ENCODE measurements at places on chromosomes 13 and 19.

DNA sequence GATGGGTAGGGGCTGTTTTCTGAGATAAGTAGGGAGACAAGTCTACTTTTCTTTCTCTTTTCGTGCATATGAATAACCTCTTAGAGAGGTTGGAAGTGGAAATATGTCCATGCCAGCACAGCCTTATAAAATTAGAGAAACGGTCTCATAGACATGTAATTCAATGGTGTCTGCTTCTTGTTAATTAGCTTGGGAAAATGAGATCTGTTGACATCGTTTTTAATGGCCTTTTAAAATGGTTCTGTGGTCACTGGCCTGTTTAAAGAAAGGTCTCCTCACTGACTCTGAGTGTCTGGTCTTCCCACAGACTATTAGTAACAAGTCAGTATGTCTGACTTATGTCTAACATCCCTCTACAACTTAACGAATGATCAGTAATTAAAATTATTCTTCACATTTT, 487.1 kb downstream of the SLITRK6 start:
- peak; percentile 58 for DNase-seq

DNA sequence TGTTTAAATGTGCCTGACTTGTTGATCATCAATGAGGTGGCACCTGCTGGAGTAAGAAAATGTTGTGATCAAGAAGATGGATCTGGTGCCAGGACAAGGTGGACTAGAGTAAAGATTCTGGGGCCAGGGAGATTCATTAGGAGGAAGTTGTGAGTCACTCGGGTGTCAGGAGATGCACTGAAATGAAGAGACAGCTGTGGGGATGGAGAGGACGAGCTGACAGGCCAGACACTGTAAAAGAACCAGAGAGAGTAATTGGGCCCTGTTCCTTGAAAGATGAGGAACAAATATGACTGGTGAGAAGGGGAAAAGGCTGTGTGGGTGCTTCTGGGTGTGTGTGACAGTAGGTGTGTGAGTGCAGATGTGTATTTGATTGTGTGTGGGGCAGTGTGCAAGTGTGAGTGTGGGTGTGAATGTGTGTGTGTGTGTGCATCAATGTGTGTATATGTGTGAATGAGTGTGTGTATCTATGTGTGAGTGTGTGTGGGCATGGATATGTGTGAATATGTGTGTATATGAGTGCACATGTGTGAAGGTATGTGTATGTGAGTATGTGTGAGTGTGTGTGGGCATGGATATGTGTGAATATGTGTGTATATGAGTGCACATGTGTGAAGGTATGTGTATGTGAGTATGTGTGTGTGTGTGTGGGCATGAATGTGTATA, 260.5 kb downstream of the RFC3 start:
- no peak for DNase-seq

DNA sequence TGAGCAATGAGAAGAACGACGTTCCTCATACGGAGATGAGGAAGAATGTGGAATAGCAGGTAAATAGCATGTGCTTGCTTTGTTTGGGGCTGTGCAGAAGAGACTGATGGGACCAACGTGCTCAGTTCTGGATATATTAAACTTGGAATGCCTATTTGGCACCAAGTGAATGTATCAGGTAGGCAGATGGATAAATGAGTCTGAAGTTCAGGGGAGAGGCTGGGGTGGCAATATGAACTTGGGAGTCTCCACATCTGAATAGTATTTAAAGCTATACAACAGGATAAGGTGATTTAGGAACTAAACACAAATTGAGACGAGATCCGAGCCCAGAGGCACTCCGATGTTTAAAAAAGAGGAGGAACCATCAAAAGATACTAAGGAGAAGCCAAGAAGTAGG, 12.7 kb upstream of the USPL1 start:
- no peak for DNase-seq

- no peak for DNase-seq
Measured at GRCh38 chr13:109606520-109606919, 179.9 kb downstream of the IRS2 start.

DNA sequence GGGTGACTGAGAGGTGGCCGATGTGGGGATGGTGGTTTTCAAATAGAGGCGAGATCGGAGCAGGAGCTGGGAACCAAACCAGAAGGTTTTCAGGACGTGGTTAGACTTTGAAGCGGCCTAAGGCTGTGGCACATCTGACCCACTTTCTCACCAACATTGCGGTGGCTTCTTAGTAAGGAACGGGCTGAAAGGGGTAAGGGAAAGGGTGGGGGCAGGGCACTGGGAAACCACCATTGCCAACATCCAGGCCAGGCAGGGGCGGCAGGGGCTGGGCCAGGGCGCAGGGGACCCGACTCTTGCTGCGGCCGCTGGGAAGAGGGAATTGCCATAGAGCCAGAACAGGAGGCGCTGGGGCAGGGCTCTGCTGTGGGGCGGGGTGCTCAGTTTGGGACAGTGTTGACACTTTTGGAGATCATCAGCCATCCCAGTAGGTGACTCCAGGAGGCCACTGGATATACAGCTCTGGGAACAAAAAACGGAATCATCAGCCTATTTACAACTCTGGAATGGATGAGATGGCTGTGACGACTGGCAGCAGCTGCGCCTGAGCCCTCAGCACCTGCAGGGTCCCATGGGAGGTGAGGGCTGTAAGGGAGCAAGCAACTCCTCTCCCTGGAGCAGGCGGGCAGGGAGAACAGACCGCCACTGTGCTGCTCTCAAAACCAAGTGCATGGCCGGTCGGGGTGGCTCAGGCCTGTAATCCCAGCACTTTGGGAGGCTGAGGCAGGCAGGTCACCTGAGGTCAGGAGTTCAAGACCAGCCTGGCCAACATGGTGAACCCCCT, 52.2 kb downstream of the IRS2 start:
- DNase-seq = no peak

- DNase-seq = peak; percentile 35
Measured at GRCh38 chr19:17860331-17860992, 752 bp downstream of the RPL18A start.

Measured in islet precursor cell (in vitro differentiated cells).